ENCODE measurements at places on chromosomes 1 and 21. TPM values are rescaled to one million over a fixed set of nuclear protein-coding genes. Genes with fewer than 3 reads are reported as not detected.
A peak's percentile ranks its signal among the peaks of the same experiment; 100 is the strongest.

Gene CYP4A11
- not detected for total RNA-seq

DNA sequence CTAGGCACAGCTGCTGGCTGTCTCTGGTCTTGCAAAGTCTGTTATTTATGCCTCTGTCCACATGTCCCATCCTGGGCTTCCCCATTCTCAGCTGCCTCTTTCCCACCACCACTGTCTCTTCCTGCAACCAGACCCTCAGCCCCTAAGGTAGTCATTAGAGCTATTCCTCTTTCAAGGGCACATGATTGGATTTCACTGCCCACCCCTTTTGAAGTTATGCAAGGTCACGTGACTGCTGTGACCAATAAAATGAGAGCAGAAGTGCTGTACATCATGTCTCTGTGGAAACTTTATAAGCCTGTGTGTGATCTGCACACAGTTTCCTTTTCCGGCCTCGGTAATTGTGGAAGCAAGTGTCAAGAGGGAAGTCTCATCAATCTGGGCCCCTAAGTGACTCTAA is 136.6 kb upstream of the HMGB4 start:
- H3K27ac ChIP-seq: no peak overlapping the region
- peaks cover 11% of the 10 kb centered on the region for H3K27me3 ChIP-seq
- DNase-seq: no peak
- no peaks in the 10 kb centered on the region for H3K36me3 ChIP-seq

GRCh38 chr1:187490266-187490665 is 661.5 kb downstream of the PLA2G4A start:
- H3K27me3 ChIP-seq: no peaks in the 10 kb centered on the region
- H3K27ac ChIP-seq: no peak overlapping the region
- no peaks in the 10 kb centered on the region for H3K36me3 ChIP-seq
- H3K4me1 ChIP-seq: no peaks in the 10 kb centered on the region
- DNase-seq: no peak

DNA sequence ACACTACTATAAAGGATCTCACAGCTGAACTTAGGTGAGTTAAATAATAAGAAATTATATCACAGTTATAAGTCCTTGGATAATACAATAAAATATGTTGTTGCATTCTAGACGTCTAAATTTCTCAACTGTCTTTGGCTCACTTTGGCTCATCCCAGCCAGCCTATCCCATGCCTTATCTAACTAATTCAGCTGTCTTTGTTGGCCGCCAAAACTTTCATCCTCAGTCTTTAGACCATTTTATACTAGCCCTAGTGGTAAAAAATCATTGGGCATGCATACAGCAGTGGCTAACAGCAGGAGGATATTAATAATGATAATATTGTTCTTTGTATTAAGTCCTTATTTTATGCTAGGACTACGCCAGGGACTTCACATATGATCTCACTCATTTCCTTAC is 59.3 kb downstream of the CCDC18 start:
- H3K27me3 ChIP-seq: no peaks in the 10 kb centered on the region
- H3K4me3 ChIP-seq: no peak overlapping the region
- no peak for DNase-seq
- H3K36me3 ChIP-seq: peaks cover 64% of the 10 kb centered on the region
- no peaks in the 10 kb centered on the region for H3K4me1 ChIP-seq
- no peak overlapping the region for H3K27ac ChIP-seq

Gene CRABP2
- 2.3 TPM for total RNA-seq

- no peaks in the 10 kb centered on the region for H3K4me1 ChIP-seq
- H3K4me3 ChIP-seq: no peak overlapping the region
- DNase-seq: no peak
- no peaks in the 10 kb centered on the region for H3K27me3 ChIP-seq
- no peak overlapping the region for H3K27ac ChIP-seq
Measured at GRCh38 chr21:16587141-16587581, 857.4 kb downstream of the USP25 start.

DNA sequence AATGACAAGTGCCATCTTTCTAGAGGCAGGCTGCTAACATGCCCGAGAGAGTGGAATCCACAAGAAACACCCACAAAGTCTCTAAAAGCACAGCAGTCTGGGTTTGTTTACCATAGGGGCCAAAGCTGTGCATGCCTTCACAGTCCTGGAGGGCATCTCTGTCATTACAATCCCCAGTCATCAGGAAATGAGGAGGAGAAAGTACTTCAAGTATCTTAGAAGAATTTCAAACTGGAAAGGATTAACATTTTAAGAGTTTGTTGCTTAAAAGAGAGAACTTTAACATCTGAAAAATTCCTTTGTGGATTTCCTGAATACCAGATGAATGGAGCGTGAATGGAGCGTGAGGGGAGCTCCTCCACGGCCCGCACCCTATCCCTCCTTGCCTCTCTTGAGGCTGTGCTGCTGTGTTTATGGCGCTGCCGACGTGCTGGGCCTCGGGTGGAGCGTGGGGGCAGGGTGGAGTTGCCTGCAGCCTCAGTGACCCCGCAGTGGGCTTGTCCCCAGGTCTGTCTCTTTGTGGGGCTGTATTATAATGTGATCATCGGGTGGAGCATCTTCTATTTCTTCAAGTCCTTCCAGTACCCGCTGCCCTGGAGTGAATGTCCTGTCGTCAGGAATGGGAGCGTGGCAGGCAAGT is 23.3 kb downstream of the SLC6A17 start:
- H3K27ac ChIP-seq: no peak overlapping the region
- no peaks in the 10 kb centered on the region for H3K36me3 ChIP-seq
- DNase-seq: no peak
- H3K4me3 ChIP-seq: no peak overlapping the region

Gene NLRP3
- total RNA-seq: 1.5 TPM

Gene FTCD
- total RNA-seq: 0.22 TPM

Gene ELAVL4
- total RNA-seq: not detected

Gene CTTNBP2NL
- total RNA-seq: 5.9 TPM

Gene SERTAD4
- not detected for total RNA-seq

Gene TNFSF4
- total RNA-seq: 0.58 TPM

GRCh38 chr1:228279722-228280105 is 71.9 kb downstream of the OBSCN start:
- H3K36me3 ChIP-seq: no peaks in the 10 kb centered on the region
- no peak overlapping the region for H3K27ac ChIP-seq
- DNase-seq: no peak
- peaks cover 4% of the 10 kb centered on the region for H3K4me1 ChIP-seq
- no peaks in the 10 kb centered on the region for H3K27me3 ChIP-seq
- no peak overlapping the region for H3K4me3 ChIP-seq

- no peak overlapping the region for H3K4me3 ChIP-seq
- DNase-seq: no peak
- H3K27ac ChIP-seq: no peak overlapping the region
- peaks cover 2% of the 10 kb centered on the region for H3K27me3 ChIP-seq
Measured at GRCh38 chr1:26028490-26028980, 7.0 kb downstream of the EXTL1 start.

Gene DMBX1
- total RNA-seq: 0.10 TPM

Gene OXCT2
- 1.9 TPM for total RNA-seq

Gene CNN3
- 3.9 TPM for total RNA-seq

- no peaks in the 10 kb centered on the region for H3K27me3 ChIP-seq
- no peak overlapping the region for H3K4me3 ChIP-seq
- peak overlapping the region; percentile 77 for H3K27ac ChIP-seq
- H3K4me1 ChIP-seq: peaks cover 82% of the 10 kb centered on the region
- no peak for DNase-seq
- H3K36me3 ChIP-seq: peaks cover 19% of the 10 kb centered on the region
Measured at GRCh38 chr1:12146343-12147112, 20.3 kb upstream of the TNFRSF1B start.

- H3K4me3 ChIP-seq: no peak overlapping the region
- H3K27me3 ChIP-seq: no peaks in the 10 kb centered on the region
- peaks cover 2% of the 10 kb centered on the region for H3K4me1 ChIP-seq
- no peak overlapping the region for H3K27ac ChIP-seq
- H3K36me3 ChIP-seq: peaks cover 3% of the 10 kb centered on the region
Measured at GRCh38 chr21:42013376-42013775, 3.2 kb upstream of the ZBTB21 start.

GRCh38 chr1:172616195-172616594 is 42.7 kb upstream of the FASLG start:
- H3K4me3 ChIP-seq: no peak overlapping the region
- no peaks in the 10 kb centered on the region for H3K4me1 ChIP-seq
- no peak overlapping the region for H3K27ac ChIP-seq
- H3K27me3 ChIP-seq: no peaks in the 10 kb centered on the region
- H3K36me3 ChIP-seq: peaks cover 17% of the 10 kb centered on the region
- DNase-seq: no peak

Gene GRHL3
- total RNA-seq: not detected

DNA sequence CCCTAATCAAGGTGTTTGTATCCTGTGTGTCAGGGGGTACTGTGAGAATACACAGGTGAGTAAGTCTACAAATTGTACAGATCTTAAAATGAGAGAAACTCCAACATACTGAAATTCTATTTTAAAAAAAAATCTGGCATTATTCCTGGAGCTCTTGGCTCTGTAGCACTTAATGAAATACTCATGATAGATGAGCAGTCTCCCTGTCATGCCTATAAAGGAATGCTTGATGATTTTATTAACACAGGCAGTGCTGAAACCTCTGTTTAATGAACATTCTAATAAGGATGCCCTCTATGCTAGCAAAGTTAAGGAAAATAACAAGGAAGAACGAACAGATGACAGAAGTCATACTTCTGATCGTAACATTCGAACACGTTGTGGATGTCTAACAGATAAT is 233.9 kb upstream of the NEGR1 start:
- H3K4me1 ChIP-seq: no peaks in the 10 kb centered on the region
- H3K27ac ChIP-seq: no peak overlapping the region
- DNase-seq: no peak
- H3K4me3 ChIP-seq: no peak overlapping the region
- no peaks in the 10 kb centered on the region for H3K36me3 ChIP-seq

DNA sequence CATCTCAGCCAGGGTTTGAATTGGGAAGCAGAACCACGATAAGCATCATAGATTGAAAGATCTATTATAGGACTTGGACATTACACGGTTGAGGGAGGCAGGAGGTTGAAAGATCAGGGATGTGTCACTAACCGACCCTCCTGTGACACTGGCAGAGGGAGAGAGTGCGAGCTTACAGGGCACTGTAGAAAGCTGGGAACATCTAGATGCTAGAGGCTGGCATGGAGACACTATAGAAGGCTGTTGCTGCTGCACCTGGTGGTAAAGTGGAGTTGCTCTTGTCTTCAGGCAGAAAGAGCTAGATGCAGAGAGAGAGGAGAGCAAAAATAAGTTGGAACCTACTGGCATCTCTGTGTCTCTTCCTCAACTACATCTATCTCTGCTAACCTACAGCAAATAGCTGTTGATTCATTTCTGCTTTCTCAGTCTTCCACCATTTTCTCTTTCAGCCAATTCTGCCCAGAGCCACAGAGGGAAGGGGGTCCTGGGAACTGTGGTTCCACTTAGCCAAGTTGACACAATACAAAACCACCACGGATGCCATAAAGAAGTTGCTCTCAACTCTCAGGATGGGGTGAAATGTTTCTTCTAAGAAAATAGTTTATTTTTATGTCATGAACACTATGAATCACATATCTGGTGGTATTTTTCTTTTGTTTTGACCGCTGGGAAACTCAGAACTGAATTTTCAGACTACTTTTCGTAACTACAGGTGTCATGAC is 155.9 kb downstream of the ZNF281 start:
- no peak overlapping the region for H3K4me3 ChIP-seq
- H3K27ac ChIP-seq: no peak overlapping the region
- peaks cover 11% of the 10 kb centered on the region for H3K4me1 ChIP-seq
- H3K27me3 ChIP-seq: peaks cover 6% of the 10 kb centered on the region
- no peaks in the 10 kb centered on the region for H3K36me3 ChIP-seq

- peaks cover 44% of the 10 kb centered on the region for H3K4me1 ChIP-seq
- no peak for DNase-seq
- H3K4me3 ChIP-seq: peak overlapping the region; percentile 58
- H3K27me3 ChIP-seq: no peaks in the 10 kb centered on the region
- no peaks in the 10 kb centered on the region for H3K36me3 ChIP-seq
- peak overlapping the region; percentile 73 for H3K27ac ChIP-seq
Measured at GRCh38 chr1:147046189-147046862, 108.2 kb downstream of the NBPF12 start.

Gene NKAIN1
- total RNA-seq: not detected

GRCh38 chr1:223343692-223344091 is 20.3 kb downstream of the SUSD4 start:
- no peaks in the 10 kb centered on the region for H3K27me3 ChIP-seq
- H3K4me1 ChIP-seq: no peaks in the 10 kb centered on the region
- no peak for DNase-seq

- H3K36me3 ChIP-seq: no peaks in the 10 kb centered on the region
- no peak for DNase-seq
- no peaks in the 10 kb centered on the region for H3K27me3 ChIP-seq
- H3K4me1 ChIP-seq: no peaks in the 10 kb centered on the region
- H3K4me3 ChIP-seq: no peak overlapping the region
- no peak overlapping the region for H3K27ac ChIP-seq
Measured at GRCh38 chr1:80582980-80583379, 1217.8 kb upstream of the ADGRL2 start.

GRCh38 chr21:17467392-17467791 is 45.5 kb upstream of the CXADR start:
- H3K27ac ChIP-seq: no peak overlapping the region
- H3K4me3 ChIP-seq: no peak overlapping the region
- no peaks in the 10 kb centered on the region for H3K4me1 ChIP-seq
- DNase-seq: no peak

Gene CFHR3
- total RNA-seq: not detected

Gene C1orf141
- total RNA-seq: 0.70 TPM

Gene DBT
- total RNA-seq: 11.4 TPM

GRCh38 chr1:16447641-16448040 is 7.1 kb downstream of the NECAP2 start:
- peaks cover 54% of the 10 kb centered on the region for H3K36me3 ChIP-seq
- no peak overlapping the region for H3K4me3 ChIP-seq
- H3K27ac ChIP-seq: peak overlapping the region; percentile 8

DNA sequence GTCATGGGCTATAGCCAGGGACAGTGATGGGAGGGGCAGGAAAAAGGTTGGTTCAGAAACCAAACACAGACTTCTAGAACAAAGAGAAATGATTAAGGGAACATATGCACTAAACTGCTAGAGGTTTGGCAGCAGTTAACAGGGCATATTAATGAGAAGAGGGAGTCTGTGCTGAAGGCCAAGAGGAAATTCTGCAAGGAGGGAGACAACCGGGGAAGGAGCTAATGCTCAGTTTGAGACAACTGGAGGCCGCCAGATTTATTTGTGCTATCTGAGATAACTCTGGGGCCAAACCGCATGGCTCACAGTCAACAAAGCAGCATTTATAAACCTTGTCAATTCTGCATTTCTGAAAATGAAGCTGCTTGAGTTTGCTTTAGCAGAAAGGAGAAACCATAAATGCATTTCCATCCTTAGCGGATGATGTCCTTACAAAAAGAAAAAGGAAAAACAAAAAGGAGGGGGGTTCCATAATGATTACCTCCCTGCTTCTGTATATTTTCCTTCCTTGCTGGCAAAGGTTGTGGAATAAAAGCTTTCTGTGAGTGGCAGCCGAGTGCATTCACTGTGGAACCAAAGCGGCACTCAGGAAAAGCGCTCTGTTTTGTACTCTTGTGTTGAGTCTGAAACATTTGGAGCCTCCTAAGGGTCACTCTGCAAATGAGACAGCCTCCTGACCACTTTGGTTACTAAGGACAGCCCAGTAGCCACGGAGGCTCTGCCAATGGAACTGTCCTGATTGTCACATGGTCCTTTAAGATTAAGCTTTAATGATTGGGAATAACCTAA is 70.3 kb downstream of the SIM2 start:
- H3K27me3 ChIP-seq: no peaks in the 10 kb centered on the region
- H3K4me3 ChIP-seq: no peak overlapping the region
- no peaks in the 10 kb centered on the region for H3K4me1 ChIP-seq

All from activated CD4-positive, alpha-beta memory T cell treated with anti-CD3 and anti-CD28 coated beads for 36 hours (primary cell).